NCI-H1436 (cell line): ENCODE measurements at places on chromosomes 7 and 10.

GRCh38 chr10:118543714-118544400 lies 51.6 kb downstream of the PRLHR start:
- peak; percentile 84 for DNase-seq

DNA sequence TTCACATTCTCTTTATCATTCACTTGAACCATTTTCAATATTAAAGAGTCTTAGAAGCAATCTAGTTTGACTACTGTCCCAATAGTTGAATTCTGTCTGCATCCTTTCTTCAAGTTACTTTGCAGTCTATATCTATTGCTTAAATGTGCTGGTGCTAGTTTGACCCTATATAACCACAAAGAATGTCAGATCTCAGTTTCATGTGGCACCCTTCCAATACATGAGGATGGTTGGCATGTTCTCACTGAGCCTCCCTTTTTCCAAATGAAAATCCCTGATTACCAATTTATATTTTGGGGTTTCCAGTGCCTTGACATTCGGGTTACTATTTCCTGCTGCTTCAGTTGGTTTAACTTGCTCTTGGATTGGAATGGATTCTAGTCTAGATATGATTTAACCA lies 292.7 kb downstream of the EXOC4 start:
- DNase-seq = no peak

DNA sequence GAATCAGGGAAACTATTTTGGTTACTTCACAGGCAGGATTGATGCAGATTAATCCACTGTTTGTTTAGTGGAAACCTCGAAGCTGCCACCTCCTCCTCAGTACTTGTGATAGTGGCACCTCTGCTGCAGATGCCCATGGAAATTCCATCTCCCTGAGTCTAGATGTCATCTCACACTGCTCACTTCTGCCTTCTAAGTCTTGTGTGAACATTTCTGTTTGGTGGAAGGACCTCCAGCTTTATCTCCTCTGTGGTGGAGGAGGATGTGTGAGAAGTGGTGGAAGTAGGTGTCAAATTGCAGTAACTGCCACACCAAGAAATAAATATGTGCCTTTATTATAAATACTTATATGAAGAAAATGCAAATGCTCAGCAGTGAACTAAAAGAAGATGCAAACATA lies 25.8 kb upstream of the GPR141 start:
- no peak for DNase-seq

DNA sequence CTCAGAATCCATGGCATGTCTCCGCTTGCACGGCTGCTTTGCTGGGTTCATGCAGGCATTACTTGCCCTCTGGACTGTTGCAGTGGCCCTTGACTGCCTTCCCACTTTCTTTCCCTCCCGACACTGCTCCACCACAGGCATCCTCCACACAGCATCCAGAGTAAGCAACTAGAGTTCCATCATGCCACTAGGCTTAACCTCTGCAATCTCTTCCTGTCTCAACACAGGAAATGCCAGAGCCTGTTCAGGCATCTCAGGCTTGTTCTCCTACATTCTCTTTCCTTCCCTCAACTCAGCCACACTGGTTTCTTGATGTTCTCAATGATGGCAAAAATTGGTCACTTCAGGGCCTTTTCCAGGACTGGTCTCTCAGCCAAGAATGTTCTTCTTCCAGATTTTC lies 284.5 kb upstream of the KLF6 start:
- no peak for DNase-seq

DNA sequence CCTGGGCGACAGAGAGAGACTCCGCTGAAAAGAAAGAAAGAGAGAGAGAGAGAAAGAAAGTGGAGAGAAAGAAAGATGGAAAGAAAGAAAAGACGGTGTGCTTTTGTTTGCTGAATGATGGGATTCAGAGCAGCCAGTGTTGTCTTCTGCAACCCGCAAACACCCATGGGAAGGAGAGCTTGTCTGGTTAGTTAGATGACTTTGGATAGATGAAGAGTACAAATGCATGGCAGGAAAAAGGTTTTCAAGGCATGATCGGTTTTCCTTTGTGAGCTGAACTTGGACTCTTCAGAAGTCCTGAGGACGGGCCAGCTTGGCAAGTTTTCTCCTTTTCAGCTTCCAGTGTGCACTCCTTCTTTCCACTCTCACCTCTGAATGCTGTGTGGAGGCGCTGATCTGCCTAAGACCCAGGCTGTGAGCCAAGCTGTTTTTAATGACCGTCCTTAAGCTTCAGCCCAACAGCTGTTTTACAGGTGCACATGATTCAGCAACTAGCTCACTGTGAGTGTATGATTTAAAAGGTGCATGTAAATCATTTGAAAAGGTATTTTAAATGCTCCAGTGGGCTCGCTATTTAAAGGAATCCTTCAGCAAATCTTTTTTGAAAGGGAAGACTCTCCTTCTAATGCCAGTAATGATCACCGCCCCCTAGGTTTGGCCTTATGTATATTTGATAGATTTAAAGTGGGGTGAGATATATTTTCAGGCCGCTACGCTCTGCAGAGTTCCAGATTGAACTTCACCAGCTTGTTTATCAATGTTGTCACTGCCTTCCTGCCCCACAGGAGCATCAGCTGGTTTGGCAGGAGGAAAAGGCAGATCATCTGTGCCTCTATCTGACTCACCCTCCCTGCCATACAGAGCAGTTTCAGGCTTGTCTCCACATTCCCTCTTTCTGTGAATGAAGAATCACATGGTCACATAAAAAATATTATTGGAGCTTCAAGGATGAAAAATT lies 115.0 kb downstream of the PLXDC2 start:
- no peak for DNase-seq

- DNase-seq = no peak
Observed at GRCh38 chr7:158072991-158073730, 514.5 kb downstream of the PTPRN2 start.

DNA sequence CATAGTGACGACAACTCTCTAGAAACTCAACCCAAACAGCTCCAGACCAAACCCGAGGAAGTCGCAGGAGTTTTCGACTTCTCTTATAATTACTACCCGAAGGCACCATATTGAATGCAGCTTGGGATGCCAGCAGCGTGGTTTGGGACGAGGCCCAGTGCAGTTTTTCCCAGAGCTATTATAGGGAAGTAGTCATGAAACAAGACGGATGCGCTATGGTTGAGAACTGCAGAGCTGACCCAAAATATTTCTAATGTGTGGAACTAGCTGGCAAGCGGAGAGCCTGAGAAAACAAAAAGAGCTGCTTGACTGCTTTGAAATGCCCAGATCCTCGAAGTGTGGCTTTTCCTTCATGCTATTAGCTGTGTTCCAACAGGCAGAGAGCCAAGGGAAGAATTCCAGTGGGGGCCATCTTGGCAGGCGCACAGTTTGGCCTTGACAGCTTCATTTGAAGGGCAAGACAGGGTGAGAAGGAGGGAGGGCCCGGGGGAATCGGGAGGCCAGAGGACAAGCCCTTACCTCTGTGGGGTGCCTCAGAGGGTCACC lies 122.7 kb downstream of the CUL2 start:
- no peak for DNase-seq

DNA sequence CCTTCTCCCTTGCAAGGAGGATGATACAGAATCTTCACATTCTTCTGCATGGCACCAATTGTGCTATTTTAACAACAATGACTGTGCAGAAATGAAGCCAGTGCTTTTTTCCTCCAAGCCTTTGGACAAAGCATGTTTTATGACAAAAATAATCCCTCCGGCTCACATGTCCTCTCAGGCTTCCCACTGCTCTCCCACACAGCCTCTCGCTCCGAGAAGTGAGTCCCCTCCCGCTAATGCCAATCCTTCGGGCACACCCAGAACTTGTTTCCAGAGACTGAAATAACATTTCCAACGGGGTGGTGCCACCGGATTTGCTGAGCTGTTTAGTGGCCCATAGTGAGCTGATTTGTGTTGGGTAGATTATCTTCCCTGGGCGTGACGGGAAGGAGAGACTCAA lies 35.8 kb downstream of the RBM17 start:
- DNase-seq = no peak

GRCh38 chr7:133135451-133135850 lies 53.6 kb upstream of the CHCHD3 start:
- DNase-seq = no peak

- DNase-seq = no peak
Observed at GRCh38 chr10:95706990-95707389, 13.3 kb upstream of the TCTN3 start.

GRCh38 chr7:32516551-32517100 lies 21.3 kb downstream of the AVL9 start:
- DNase-seq = no peak

DNA sequence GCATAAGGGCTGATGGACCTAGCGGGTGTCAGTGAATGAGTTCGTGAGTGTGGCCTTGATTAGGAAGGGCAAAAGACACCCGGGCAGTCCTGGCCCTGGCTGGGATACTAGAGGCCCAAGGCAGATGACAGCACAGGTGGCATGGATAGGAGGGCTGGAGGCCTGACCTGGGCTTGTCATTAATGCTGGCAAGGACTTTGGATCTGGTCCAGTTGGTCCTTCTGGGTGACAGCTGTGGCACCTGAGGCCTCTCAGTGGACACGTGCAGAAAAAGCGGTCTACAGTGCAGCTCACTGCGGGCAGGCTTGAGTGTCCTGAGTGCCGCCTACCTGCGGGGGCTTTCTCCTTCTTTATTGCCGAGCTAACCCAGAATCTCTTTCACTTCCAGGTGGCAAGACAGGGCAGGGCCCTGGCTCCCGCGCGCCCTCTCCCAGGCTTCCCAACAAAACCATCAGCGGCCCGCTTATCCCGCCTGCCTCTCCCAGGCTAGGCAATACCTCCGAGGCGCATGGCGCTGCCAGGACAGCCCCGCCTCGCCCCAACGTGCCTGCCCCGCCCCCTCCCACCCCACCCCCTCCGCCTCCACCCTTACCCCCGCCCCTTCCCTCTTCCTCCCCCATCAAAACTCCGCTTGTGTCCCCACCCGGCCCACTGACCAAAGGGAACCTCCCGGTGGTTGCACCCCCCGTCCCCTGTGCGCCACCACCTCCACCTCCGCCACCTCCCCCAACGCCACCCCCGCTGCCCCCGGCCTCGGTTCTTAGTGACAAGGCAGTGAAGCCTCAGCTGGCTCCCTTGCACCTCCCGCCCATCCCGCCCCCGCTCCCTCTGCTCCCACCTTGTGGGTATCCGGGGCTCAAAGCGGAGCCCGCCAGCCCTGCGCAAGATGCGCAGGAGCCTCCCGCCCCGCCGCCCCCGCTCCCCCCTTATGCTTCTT lies 77.4 kb downstream of the WIPF3 start:
- peak; percentile 29 for DNase-seq

DNA sequence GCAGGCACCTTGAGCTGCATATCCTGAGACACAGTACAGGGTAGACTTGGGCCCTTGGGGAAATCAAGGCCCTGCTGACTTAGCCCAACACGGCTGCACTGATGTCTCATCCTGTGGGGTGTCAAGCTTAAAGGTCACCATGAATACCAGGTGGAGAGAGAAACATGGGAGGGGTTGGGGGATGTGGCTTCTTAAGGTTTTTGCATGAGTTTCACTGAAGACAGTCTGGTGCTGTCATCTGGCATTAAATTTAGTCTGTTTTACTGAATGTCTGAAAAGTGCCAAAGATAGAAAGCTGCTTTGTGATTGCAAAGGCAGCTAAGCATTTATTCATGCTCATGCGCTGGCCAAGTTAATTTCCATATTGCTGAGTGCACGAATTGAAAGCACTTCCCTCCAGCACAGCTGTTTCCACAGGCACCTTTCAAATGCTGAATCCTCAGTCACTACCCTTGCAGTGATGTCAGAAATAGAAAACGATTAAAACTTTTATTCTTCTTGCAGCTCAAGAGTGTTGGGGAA lies 102.1 kb downstream of the OSBPL3 start:
- DNase-seq = no peak

DNA sequence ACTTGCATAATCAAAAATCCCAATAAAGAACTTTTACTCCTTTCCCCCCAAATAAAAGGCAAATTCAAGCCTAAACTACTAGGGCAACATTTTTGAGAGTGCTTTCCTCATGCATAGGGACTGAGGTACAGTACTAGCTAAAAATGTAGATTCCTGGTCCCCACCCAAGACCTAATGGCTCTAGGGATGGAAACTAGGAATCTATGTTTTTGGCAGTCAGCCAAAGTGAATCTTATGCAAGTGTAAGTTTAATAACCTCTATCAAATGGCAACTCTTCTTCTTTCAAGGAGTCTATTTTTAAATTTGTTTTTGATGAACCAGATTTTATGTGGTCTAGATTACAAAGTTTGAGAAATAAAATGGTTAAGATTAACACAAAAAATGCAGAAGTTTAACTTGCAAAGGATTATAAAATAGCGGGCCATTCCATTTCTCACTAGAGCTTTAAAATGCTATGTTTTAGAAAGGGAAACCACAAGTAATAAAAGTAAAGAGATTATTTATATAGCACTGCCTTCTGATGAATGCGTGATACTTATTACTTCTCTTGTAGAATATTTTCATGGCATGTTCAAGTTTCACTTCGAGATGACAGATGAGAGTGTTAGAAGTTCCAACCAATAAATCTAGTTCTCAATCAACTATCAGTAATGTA lies 70.4 kb upstream of the MDFIC start:
- DNase-seq = no peak

DNA sequence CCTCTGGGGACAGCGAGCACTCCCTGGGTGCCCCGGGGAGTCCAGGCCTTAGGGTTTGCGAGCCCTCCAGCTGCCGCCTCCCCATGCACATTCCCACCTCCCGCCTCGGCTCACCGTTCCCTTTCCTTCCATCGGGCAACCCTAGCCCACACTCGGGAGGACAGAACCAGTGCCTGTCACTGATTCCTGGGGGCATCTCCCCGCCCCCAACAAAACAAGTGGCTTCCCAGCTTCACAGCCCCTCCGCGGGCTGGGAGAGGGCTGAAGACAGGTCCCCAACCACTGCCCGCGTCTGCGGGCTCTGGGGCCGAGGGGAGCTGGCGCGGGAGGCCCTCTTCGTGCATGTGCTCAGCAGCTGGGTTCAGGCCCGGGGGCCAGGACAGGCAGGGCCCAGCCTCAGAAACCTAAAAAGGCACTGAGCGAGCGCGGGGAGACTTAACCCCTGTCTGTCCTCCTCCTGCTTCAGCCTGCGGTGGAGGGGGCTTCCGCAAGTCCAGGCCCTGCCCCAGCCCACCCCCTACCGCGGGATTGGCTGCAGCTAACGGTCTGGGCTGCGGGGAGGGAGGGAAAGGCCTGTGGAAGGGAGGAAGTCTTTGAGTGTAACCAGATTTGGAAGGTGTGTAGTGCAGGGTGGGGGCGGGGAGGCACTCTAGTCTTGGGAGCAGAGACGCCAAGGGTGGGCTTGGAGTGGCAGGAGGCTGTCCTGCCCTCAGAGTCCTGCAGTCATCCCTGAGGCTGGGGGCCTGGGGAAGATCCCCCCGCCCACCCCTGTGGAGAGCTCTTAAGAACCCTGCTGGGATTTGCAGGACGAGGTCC lies 1.2 kb downstream of the FLNC start:
- DNase-seq = no peak

GRCh38 chr7:47576031-47576865 lies 5.7 kb downstream of the TNS3 start:
- DNase-seq = no peak

DNA sequence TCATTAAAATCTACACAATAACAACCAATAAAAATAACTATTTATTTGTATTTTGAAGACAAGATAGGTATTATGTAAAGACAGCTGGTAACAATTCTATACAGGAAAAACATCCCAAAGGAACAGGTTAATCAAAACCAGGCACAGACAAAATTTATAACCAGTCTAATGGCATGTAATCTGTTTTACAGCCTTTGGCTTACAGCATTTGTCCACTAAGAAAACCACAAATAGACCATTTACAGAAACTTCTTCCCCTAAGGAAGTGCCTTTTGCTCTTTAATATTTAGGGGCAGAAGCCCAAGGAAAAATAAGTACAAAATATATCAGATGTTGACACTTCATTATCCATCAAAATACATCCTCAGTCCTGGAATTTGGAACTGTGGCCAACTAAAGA lies 65.0 kb downstream of the SVIL start:
- no peak for DNase-seq

GRCh38 chr10:94150541-94151184 lies 156.9 kb downstream of the PLCE1 start:
- no peak for DNase-seq

GRCh38 chr7:144738708-144739314 lies 97.0 kb downstream of the TPK1 start:
- DNase-seq = peak; percentile 12
